ENCODE measurements at places on chromosomes 6 and 20.

DNA sequence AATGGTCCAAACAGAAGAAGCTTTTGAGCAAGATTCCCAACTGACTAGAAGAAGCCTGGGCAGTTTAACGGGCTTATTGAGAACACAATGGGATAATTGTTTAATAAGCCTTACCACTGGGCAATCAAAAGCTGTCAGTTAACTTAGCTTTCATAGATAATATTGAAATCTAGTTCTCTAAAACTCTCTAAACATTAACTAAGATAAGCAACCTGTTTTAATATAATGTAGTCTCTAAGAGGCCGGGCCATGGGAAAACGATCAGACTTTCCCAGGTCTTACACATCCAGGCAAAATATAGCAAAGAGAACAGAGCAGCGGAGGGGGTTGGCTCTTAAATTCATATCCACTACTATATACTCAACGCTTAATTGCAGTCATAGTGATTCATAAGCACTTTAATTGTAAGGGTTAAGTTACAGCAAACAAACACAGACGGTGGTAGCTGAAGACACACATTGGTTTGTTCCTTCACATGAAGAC, 128.0 kb upstream of the FAM83B start:
- no peak for DNase-seq

- DNase-seq, result no peak
These were observed 8.1 kb downstream of the HLA-DQB1 start for GRCh38 chr6:32658268-32658897.

GRCh38 chr6:129575378-129576118, 134.4 kb downstream of the ARHGAP18 start:
- DNase-seq, result no peak

- DNase-seq, result no peak
These were observed 152.7 kb downstream of the ANKRD60 start for GRCh38 chr20:58075586-58076345.

GRCh38 chr6:31362751-31363150, 5.8 kb upstream of the HLA-B start:
- DNase-seq, result no peak

DNA sequence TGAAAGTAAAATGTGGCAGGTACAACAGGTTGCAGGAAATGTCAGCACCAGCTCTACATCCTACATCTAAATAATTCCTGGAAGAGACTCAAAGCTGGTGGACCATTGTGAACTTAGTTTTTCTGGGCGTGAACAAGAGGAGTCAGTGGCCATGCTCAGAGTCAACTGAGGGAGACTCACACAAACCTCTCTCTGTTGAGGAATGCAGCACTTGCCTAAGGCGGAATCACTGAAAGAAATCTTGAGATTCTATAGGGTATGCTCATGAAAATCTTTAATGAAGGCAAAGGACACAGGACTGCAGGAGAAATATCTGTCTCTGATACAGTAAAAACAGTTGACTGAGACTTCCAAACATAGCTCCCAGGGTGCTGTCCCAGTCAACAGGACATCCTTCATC, 22.5 kb downstream of the SLC17A4 start:
- DNase-seq, result no peak

DNA sequence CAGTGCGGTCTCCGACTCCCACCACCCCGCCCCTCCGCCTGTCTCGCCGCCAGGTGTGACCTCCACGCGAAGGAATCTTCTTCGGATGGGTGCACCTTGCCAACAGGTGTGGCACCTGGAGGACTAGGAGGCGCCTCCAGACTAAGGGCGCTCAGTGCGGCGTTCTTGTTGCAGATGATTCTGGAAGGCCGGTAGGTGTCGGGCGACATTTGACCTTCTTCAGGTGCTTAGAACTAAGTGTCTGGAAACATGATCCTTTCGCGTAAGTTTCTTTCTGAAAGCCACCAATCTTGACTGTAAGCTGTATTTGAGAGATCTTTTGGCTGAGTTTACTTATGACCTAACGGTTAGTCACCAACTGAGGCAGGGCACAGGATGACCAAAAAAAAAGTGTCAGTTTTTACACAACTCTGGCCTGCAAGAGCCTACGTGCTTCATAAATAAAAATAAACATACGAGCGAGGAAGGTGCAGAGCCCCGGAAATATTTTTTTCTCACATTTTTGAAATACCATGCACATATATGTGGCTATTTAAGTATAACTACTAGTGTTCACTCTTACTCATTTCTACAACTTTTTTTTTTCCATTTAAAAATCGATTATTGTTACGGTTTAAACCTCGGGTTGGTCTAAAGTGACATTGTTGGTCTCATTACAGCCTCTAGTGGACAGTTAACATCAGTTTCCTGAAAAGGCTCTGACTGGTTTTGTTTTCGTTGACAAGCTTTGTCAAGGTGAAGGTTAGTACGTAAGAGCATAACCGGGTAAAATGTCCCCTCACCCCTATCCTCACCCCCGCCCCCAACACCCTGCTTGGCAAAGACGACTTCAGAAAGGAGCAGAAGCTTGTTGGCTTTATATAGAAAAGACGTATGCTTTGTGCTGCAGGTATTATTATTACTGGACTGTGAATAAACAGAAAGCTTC, 1.6 kb upstream of the ATXN1 start:
- DNase-seq, result peak; percentile 54

DNA sequence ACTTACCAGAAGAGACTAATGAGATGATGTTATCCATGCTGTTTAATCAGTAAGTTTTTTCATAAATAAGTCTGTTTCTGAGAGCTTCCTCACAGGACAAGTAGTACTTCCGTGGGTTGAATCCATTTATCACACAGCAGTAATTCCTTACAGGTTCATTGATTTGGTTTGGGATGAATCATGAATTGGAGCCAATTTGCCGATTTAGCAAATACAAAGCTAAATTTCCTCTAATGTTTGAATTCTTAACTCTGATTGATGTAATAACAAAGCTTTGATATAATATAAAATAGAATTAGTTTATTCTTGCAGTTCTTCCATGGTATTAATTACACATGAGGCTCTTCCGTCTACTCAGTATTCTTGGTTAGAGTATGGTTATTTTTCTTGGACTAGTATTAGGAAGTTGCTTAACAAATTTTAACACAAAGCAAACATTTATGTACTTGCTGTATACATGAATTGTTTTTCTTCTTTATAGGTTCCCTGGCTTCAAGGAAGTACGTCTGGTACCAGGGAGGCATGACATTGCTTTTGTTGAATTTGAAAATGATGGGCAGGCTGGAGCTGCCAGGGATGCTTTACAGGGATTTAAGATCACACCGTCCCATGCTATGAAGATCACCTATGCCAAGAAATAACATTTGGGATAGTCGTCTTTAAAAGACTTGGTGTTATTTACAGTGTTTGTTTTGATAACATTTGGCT, 7.6 kb upstream of the OTOR start:
- no peak for DNase-seq

DNA sequence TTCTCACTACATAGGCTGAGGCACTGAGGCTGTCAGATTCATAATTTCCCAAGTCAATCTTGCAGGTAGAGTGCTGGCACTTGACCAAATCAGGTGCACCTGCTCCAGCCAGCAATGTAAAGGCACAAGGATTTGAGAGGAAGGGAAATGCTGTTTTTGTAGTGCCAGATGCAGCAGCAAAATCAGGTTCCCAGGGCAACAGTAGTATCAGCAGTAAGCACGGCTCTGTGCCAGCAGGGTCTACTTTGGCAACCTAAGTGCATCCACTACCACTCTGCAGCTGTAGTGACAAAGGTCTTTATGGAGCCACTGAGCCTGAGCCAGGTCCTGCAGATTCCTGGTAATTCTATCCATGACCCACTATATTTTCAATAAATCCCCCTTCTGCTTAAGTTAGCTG, 329.5 kb downstream of the TPBG start:
- no peak for DNase-seq

- no peak for DNase-seq
These were observed 35.5 kb upstream of the TMX4 start for GRCh38 chr20:8055096-8055495.

All from stimulated activated CD4-positive, alpha-beta T cell treated with anti-CD3 and anti-CD28 coated beads, Interleukin-4, amount 100 ng/mL, for 1 hour (primary cell).